Neuronal stem cell (in vitro differentiated cells): ENCODE measurements at places on chromosomes 2 and 18.

DNA sequence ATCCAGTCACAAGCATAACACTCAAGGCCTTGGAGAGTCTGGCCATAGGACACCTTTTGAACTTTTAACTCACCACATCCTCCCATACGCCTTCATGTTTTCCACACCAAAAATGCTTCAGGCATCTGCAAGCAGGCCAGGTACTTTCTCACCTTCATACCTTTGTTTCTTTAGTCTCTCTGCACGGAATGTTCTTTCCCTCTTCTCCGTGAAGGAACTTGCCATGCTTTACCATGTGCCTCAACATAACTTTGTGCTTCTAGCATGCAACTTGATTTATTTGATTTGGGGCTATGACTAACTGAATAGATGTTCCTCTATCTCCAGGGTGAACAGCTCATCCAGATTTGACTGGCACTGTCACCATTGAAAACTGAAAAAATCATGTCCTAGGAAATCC, 141.7 kb upstream of the ACVR2A start:
- no peak for DNase-seq
- H3K27me3 ChIP-seq = no peaks in the 10 kb centered on the region
- H3K4me3 ChIP-seq = no peak overlapping the region

DNA sequence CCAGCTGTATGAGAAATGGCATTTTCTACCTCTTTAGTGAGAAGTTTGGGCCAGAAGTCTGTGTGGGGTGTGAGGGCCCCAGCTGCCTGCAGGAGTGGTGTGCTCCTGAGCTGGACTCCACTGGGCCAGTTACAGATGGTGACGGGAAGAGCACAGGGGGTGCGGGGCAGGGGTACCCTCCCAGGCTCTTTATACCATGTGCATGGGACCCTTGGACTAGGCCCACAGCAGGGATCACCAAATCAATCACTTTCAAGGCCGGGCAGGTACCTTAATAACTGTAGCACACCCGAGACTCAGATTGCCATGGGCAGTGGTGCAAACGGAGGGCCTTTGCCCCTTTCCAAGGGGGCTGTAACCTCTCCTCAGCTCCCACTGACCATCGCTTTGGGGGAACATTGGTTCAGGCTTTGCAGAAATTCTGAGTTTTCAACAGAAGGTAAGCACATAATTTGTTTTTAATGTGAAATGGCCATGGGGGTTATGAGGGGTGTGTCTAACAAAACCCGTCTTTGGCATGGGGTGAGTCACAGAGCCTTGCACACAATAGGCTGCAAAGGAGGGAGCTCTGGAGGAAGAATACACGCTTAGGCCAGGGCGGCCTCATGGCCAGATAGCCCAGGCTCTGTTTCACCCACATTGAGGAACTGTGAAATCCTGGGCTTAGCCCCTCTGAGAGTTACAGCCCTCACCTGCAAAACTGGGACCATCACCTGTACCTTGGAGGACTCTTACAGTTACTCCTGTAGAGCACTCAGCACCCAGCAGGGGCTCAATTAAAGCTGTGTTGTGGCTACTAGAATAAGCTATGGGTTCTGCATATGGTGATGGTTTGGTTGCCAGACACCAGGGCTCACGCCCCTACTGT, 141.0 kb upstream of the BCL2L11 start:
- no peak for DNase-seq
- no peak overlapping the region for H3K27ac ChIP-seq
- H3K4me3 ChIP-seq = no peak overlapping the region

- H3K4me1 ChIP-seq = no peaks in the 10 kb centered on the region
- H3K27me3 ChIP-seq = no peaks in the 10 kb centered on the region
- no peaks in the 10 kb centered on the region for H3K36me3 ChIP-seq
- no peak overlapping the region for H3K27ac ChIP-seq
- no peak overlapping the region for H3K4me3 ChIP-seq
These were observed 88.0 kb upstream of the SETBP1 start for GRCh38 chr18:44592639-44593038.

DNA sequence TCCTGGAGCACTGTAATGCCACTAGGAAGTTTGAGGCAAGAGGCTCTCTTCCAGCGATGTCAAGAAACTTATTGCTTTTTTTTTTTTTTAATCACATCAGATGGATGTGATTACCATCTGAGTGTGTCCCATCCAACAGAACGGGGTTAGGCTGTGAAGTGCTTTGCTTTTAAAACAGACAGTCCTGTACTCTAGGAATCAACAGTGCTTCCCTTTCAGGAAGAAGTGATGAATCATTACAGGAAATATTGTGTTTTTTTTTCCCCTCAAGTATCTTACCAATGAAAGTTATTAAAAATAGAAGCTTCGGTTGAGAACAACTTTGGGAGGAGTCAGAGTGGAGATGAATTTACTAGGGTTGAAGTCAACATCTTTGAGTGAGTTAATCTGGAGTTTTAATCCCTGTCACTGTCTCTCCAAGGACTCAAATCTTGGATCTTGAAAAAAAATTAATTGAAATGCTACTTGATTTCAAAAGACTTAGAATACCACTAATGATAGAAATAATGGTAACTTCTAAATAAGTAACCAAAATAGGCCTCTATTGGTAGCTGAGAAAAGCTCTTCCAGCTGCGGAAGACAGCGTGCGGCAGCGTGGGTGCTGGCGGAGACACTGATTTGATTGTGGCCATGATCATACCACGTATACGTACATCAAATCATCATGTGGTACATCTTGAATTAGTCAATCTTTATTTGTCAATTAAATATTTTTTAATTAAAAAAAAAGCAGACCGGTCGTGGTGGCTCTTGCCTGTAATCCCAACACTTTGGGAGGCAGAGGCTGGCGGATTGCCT, 45.5 kb downstream of the GATA6 start:
- H3K36me3 ChIP-seq = no peaks in the 10 kb centered on the region
- H3K4me1 ChIP-seq = no peaks in the 10 kb centered on the region
- H3K27me3 ChIP-seq = no peaks in the 10 kb centered on the region

GRCh38 chr2:95025406-95026319, at the start of gene MAL:
Gene MAL, plus strand, starts transcription at chr2:95025708. Its CDS starts 85 bp downstream, at chr2:95025793.
- DNase-seq = peak; percentile 27
- no peak within 1 kb of the TSS for H3K27ac ChIP-seq
- H3K4me1 ChIP-seq = peaks cover 5% of the 10 kb centered on the region
- peaks cover 57% of the 10 kb centered on the region for H3K27me3 ChIP-seq
- H3K4me3 ChIP-seq = peak within 1 kb of the TSS; percentile 31
- no peaks in the 10 kb centered on the region for H3K36me3 ChIP-seq

GRCh38 chr2:133789743-133790142, 221.5 kb upstream of the NCKAP5 start:
- no peak overlapping the region for H3K27ac ChIP-seq
- H3K27me3 ChIP-seq = no peaks in the 10 kb centered on the region
- DNase-seq = no peak
- H3K4me1 ChIP-seq = no peaks in the 10 kb centered on the region
- no peaks in the 10 kb centered on the region for H3K36me3 ChIP-seq

GRCh38 chr2:171271386-171271785, 110.7 kb upstream of the TLK1 start:
- no peak overlapping the region for H3K27ac ChIP-seq
- no peak for DNase-seq
- H3K4me1 ChIP-seq = peaks cover 4% of the 10 kb centered on the region
- peaks cover 4% of the 10 kb centered on the region for H3K27me3 ChIP-seq
- H3K36me3 ChIP-seq = no peaks in the 10 kb centered on the region

DNA sequence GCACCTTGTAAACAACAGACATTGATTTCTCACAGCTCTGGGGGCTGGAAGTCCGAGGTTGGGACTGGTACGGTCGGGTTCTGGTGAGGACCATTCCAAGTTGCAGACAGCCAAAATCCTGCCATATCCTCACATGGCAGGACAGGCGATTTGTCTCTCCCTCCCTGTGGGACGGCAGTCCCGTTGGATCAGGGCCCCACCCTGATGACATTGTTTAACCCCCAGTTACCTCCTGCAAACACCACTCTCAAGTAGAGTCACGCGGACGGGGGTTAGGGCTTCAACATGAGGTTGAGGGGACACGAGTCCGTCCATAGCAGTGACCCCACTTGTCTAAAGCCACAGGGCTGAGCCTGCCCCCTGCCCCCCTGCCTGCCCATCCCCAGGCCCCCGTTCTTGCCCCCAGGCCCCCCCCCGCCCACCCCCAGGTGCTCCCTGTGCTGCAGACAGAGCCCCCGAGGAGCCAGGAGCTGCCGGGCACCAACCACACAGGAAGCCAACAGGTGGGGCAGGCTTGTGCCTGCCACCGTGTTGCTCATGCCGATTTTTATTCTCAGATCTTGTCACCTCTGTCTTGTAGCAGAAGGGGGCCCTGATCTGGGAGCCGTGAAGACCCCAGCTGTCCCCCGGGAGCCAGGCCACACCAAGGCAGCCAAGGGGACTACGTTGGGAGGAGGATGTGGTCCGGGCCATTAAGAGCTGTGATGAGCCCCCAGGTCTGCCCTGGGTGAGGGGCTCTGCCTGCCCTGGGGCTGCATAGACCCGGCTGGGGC, 82.2 kb downstream of the NFATC1 start:
- H3K4me3 ChIP-seq = no peak overlapping the region
- DNase-seq = no peak
- no peak overlapping the region for H3K27ac ChIP-seq

- H3K4me1 ChIP-seq = peaks cover 4% of the 10 kb centered on the region
- peaks cover 3% of the 10 kb centered on the region for H3K36me3 ChIP-seq
- H3K27ac ChIP-seq = peak overlapping the region; percentile 84
- no peaks in the 10 kb centered on the region for H3K27me3 ChIP-seq
- DNase-seq = peak; percentile 71
These were observed 126.0 kb downstream of the OSBPL1A start for GRCh38 chr18:24271381-24272228.

DNA sequence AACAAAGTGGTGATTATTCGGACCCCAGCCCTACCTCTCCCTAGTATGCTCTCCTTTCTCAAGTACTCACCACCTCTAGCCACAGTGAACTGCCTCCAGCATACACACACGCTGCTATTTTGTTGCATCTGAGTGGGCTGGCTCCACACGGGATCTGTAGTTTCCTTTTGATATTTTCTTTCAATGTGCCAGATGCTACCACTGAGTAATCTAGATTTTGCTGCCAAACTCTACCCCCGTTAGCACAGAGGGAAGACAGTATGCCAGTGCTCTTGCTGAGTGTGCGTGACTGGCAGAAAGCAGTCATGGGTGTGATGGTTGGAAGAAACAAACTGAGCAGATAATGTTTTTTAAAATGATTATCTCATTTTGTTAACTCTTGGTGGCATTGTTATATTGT, 11.6 kb downstream of the CFLAR start:
- H3K27me3 ChIP-seq = peaks cover 5% of the 10 kb centered on the region
- no peak for DNase-seq
- no peak overlapping the region for H3K27ac ChIP-seq
- H3K4me1 ChIP-seq = peaks cover 5% of the 10 kb centered on the region

GRCh38 chr2:158464426-158465281, 7.9 kb downstream of the PKP4 start:
- H3K4me3 ChIP-seq = no peak overlapping the region
- H3K4me1 ChIP-seq = peaks cover 8% of the 10 kb centered on the region
- no peak overlapping the region for H3K27ac ChIP-seq
- no peak for DNase-seq
- peaks cover 2% of the 10 kb centered on the region for H3K36me3 ChIP-seq

- no peak for DNase-seq
- H3K4me1 ChIP-seq = no peaks in the 10 kb centered on the region
- no peaks in the 10 kb centered on the region for H3K36me3 ChIP-seq
- no peaks in the 10 kb centered on the region for H3K27me3 ChIP-seq
These were observed 86.9 kb downstream of the VSNL1 start for GRCh38 chr2:17627434-17627833.

GRCh38 chr2:117936871-117937428, 76.9 kb downstream of the CCDC93 start:
- H3K4me3 ChIP-seq = no peak overlapping the region
- DNase-seq = no peak
- no peak overlapping the region for H3K27ac ChIP-seq
- peaks cover 99% of the 10 kb centered on the region for H3K36me3 ChIP-seq
- no peaks in the 10 kb centered on the region for H3K27me3 ChIP-seq

DNA sequence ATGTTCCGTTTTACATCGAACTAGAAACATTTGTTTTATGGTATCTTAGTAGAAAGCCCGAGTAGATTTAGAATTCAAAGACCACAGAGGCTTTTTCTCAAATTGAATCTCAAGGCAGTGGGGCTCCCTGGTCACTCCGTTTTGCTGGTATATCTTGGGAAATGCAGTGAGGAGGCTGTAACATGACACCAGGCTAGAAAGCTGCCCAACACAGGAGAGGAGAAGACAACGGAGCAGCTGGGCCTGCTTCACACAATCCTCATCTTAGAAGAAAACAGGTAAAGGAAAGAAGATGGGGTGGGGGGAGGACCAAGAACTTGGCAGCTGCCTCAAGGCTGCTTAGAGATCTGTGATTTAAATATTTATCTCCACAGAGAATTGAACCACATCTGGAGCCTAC, 38.3 kb upstream of the EPB41L3 start:
- H3K27ac ChIP-seq = no peak overlapping the region
- H3K36me3 ChIP-seq = no peaks in the 10 kb centered on the region
- peak; percentile 36 for DNase-seq
- H3K4me3 ChIP-seq = no peak overlapping the region
- H3K27me3 ChIP-seq = no peaks in the 10 kb centered on the region

GRCh38 chr2:215594766-215595165, 158.9 kb upstream of the FN1 start:
- H3K4me3 ChIP-seq = no peak overlapping the region
- H3K27me3 ChIP-seq = no peaks in the 10 kb centered on the region
- no peaks in the 10 kb centered on the region for H3K36me3 ChIP-seq
- H3K27ac ChIP-seq = no peak overlapping the region
- H3K4me1 ChIP-seq = no peaks in the 10 kb centered on the region

GRCh38 chr2:216793386-216793785, 66.5 kb downstream of the TNP1 start:
- no peak overlapping the region for H3K4me3 ChIP-seq
- H3K36me3 ChIP-seq = no peaks in the 10 kb centered on the region
- H3K4me1 ChIP-seq = peaks cover 9% of the 10 kb centered on the region
- no peak overlapping the region for H3K27ac ChIP-seq
- DNase-seq = no peak

GRCh38 chr2:64137567-64137966, 6.7 kb downstream of the PELI1 start:
- no peak overlapping the region for H3K27ac ChIP-seq
- peaks cover 4% of the 10 kb centered on the region for H3K4me1 ChIP-seq
- H3K27me3 ChIP-seq = no peaks in the 10 kb centered on the region
- no peak overlapping the region for H3K4me3 ChIP-seq
- H3K36me3 ChIP-seq = peaks cover 3% of the 10 kb centered on the region

DNA sequence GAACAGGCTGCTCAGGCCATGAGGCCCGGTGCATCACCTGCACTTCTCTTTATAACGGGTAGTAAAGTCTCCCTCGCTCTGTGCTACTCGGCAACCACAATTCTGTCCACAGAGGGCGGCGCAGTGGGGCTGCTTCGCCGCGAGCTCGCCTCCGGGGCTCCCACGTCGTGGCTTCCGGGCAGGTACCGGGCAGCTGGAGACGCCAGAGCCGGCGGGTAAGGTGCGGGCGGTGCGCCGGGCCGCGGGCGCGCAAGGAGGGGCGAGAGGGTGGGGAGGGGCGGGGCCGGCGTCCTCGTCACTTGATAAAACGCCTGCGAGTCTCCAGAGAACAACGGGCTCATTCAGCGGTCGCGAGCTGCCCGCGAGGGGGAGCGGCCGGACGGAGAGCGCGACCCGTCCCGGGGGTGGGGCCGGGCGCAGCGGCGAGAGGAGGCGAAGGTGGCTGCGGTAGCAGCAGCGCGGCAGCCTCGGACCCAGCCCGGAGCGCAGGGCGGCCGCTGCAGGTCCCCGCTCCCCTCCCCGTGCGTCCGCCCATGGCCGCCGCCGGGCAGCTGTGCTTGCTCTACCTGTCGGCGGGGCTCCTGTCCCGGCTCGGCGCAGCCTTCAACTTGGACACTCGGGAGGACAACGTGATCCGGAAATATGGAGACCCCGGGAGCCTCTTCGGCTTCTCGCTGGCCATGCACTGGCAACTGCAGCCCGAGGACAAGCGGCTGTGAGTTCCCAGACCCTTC, at the start of gene ITGA6:
Gene ITGA6 (plus strand): TSS at position 331 of the 734 bp plus-strand sequence.
- peak within 1 kb of the TSS; percentile 49 for H3K27ac ChIP-seq
- H3K4me1 ChIP-seq = peaks cover 10% of the 10 kb centered on the region
- peak within 1 kb of the TSS; percentile 76 for H3K4me3 ChIP-seq
- no peaks in the 10 kb centered on the region for H3K36me3 ChIP-seq
- H3K27me3 ChIP-seq = peaks cover 4% of the 10 kb centered on the region
- DNase-seq = peak; percentile 80
